AG08395 (cell line): ENCODE measurements at places on chromosomes 16 and 17.

DNA sequence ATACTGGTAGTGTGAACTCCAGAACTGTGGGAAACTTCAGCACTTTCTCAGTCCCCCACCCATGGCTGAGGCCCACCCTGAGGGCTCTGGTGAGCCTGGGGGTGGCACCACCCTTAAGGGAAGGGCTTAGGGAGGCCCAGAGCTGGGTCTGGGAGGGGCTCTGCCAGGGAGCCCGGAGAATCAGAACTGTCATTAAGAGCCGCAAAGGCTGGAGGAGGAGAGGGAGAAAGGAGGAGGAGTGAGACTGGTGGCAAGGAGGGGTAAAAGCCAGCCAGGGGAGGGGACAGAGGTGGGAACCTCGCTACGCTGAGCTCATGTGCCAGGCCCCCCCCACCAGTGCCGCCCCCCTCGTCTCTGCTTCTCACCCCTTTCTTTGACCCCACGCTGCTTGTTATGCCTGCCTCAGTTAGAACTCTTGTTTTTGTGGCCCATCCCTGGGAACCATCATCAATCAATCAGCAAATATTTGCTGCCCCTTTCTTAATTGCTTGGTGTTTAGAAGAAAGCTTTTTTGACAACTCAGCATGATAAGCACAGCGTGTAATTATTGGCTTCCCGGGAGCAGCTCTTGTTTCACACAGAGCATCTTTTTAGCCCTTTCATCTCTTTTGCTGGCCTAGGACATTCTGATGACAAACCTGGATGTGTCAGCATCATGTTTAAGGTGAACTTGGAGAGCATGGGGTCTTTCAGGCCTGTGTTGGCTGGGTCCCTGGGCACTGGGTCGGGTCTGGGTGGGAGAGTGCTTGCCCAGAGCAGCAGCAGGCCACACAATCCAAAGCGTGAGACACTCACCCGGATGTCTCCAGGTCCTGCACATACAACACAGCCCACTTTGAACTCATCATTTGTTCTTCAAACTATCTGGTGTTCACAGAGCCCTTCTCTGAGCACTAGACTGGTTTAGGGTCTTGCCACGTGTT is 77.7 kb downstream of the NETO2 start:
- no peak for DNase-seq

DNA sequence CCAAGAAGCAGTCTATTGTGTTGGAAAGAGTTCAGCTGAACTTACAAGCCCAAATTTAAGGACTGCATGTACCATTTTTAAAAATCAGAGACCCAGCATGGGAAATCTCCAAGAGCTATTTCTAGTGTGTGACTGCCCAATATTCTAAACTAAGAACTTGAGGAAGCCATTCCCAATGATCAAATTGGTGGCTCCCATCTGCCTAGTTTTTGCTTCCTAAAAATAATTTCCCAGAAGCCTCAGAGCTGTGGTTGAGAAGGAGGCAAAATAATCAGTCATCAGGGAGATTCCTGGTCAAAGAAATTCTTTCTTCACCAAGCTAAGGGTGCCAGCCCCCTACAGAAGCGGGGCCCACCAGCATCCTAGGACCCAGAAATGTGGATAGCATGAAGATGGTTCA is 176.1 kb upstream of the CDH5 start:
- DNase-seq = no peak

DNA sequence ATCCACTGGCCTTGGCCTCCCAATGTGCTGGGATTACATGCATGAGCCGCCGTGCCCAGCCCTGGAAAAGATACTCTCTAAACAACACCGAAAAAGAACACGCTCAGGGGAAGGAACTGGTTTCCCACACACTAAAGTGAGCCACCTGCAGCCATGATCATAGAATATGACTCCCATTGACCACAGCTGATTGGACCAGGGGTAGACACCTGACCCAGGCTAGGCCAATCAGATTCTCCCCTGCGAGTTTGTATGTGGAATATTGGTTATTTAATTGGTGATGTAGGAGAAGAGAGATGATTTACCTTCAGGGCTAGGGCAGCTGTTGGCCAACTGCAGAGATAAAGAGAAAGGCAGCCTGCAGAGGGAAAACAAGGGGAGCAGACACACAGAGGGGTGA is 9.0 kb upstream of the GGA2 start:
- DNase-seq = no peak

GRCh38 chr16:31393056-31393455 is at the start of gene ITGAD:
ITGAD (plus strand) TSS chr16:31393335; CDS start chr16:31393361, 26 bp downstream.
- no peak for DNase-seq

DNA sequence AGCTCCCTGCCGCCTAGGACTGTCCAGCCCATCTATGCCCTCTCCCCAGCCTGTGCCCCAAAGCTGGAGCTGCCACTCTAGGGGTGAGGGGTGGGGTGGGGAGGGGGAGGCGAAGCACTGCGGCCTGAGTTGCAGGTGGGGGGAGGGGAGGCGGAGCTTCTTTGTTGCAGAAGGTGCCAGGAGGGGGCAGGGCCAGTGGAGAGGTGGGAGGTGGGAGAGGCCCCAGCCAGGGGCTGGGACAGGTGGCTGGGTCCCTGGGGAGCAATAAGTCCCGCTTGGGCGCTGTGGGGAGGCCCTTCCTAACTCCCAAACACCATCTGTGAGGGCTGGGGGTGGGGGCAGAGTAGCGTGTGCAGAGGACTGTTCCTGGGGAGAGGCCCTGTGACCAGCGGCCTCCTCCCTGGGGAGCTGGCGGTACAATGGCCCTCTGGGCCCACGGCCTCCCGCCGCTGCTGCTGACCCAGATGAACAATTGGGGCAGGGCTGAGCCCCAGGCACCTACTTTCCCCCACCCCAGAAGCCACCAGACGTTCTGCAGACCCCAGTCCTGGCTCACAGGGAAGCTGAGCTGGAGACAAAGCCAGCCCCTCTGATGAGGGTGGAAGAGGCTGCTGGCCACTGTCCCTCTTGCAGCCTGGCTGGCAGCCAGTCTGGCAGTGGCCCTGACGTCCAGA is 2.2 kb upstream of the NTN3 start:
- DNase-seq = no peak
